ENCODE measurements at places on chromosomes 2 and 18. TPM values are rescaled to one million over a fixed set of nuclear protein-coding genes. Genes with fewer than 3 reads are reported as not detected.

RRM2 gene
- total RNA-seq = 58.2 TPM

- DNase-seq = no peak
Measured at GRCh38 chr18:5287854-5288253, 7.7 kb downstream of the ZBTB14 start.

FNDC4 gene
- total RNA-seq = 47.0 TPM

- DNase-seq = no peak
Measured at GRCh38 chr2:24353973-24354372, 6.4 kb downstream of the ITSN2 start.

C2orf15 gene
- total RNA-seq = 0.28 TPM

VWC2L gene
- not detected for total RNA-seq

EFHD1 gene
- total RNA-seq = not detected
